ENCODE measurements at places on chromosomes 2 and 18.

DNA sequence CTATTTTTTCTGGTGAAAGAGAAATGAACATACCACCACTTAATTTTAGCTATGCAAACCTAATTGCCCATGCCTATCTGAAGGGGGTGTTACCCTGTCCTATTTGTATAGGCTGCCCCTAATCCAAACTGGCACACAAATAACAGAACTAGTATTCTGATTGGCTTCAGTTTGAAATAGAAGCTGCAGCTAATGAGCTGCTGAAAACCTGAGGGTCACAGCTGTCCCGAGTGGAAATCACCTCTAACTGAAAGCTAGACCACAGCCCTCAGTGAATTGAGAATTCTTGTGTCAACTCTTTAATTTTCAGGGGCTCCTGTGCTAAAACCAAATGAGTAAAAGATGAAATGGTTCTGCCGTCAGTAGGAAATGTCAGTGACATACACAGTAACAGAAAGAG, 28.7 kb downstream of the CCDC141 start:
- DNase-seq, result no peak

DNA sequence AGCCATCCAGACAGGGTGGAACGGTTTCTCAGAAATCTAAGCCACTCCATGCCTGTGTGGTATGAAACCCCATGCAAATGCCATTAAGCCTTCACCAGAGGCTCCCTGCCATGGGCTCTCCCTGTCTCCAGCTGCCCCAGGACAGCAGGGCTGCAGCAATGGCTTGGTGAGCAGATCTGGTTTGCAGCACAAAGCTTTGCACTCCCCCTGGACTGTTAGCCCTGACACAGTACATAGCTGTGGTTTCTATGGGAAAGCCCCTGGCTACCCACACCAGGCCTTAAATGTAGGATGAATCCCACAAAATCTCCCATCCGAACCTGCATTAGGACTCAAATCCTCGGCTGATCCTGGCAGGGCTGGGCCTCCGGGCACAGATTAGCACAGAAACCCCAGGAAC, 291.6 kb downstream of the TNS1 start:
- DNase-seq, result no peak

DNA sequence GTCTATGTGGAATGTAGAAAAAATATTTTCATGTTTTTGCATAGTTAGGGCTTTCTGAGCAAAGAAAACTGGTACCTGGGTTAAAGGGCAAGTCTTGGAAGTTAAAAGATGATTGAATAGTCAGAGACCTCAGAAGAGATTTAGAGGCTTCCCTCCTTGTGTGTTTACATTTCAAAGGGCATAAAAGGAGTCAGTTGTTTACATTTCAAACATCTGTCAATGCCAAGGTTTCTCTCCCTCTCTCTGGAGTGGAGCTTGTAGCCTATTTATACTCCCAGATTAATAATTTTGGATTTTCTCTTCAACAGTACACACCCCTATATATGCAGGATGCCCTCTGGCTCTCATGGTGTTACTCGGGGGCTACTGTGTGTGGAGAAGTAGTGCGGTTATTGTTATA, 8.6 kb downstream of the M1AP start:
- no peak for DNase-seq

DNA sequence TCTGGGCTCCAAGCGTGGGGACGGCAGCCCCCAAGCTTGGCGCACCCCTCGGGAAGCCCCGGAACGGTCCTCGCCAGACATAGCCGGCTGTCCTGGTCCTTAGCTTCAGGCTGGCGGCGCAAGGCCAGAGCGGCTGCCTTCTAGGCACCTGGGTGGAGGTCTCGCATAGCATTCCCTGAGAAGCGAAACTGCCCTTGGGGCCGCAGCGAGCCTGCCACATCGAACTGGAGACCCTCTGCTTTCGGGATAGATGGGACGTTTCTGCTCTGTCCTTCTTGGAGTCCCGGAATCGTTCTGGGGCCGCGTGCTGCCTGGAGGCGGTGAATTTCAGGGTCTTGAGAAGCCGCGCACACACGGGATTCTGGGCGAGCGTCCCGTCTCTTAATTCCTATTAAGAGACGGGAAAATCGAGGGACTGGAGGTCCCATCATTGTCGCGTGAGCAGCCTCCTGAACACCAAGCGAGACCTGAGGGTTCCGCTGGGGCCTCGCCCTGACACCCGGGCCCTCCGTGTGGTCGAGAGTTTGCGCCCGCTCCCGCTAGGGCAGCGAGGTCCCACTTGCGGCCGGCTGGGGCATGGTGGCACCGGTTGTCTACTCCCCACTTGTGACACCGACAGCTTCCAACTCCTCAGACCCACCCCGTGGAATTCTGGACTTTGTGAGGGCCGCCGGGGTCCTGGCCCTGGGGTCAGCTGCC, 9.7 kb upstream of the EN1 start:
- DNase-seq, result no peak

DNA sequence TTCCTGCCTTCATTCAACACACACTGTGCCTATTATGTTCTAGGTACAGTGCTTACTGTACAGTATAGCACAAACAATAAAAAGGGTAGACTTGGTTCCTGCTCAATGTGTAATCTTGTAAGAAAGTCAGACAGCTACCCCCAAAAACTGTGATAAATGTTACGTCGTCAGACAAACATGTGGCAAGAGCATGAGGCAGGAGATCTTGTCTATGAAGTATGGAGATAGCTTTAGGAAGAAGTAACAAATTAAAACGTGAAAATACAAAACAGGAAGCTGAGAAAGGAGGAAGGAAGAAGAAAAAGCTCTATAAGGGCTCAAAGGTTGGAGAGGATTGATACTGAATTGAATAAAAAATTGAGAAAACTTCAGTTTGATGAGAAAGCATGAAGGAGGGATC, 276.2 kb upstream of the HNRNPA3 start:
- no peak for DNase-seq

DNA sequence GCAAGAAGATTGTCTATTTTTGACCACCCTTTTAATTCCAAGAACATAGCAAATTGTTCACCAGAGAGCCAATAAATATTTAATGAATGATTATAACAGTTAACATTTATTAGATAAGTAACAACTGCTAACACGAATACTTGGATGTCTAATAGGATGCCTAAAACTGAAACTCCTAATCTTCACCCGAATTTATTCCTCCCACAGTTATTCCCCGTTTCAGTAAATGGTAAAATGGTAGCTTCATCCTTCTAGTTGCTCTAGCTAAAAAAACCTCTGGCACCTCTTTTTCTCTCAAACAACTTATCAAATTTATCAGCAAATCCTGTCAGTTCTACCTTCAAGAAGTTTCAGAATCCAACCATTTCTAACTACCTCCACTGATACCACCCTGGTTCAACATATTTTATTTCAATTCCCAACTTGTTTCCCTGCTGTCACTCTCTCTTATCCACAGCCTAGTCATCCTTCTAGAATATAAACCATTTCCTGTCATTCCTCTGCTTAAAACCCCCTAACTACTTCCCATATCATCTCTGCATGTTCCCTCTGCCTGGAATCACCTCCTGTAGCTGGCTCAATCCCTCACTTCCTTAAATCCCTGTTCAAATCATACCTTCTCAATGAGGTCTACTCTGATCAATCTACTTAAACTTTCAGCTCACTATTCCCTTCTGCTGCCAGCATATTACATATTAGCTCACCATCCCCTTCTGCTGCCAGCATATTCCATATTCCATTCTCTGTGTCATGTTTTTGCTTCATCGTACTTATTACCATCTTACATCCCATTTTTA, 93.8 kb downstream of the ROCK2 start:
- DNase-seq, result no peak

GRCh38 chr2:226793646-226794045, 6.0 kb downstream of the IRS1 start:
- no peak for DNase-seq

- no peak for DNase-seq
Measured at GRCh38 chr18:23883277-23883790, 131.2 kb upstream of the TTC39C start.
